Kidney glomerular epithelial cell (primary cell): ENCODE measurements at places on chromosomes 11 and 22.

- no peak for DNase-seq
These were observed 18.6 kb downstream of the ADAMTS8 start for GRCh38 chr11:130409594-130410388.

- no peak for DNase-seq
These were observed 226.9 kb downstream of the OPCML start for GRCh38 chr11:133305208-133305956.

DNA sequence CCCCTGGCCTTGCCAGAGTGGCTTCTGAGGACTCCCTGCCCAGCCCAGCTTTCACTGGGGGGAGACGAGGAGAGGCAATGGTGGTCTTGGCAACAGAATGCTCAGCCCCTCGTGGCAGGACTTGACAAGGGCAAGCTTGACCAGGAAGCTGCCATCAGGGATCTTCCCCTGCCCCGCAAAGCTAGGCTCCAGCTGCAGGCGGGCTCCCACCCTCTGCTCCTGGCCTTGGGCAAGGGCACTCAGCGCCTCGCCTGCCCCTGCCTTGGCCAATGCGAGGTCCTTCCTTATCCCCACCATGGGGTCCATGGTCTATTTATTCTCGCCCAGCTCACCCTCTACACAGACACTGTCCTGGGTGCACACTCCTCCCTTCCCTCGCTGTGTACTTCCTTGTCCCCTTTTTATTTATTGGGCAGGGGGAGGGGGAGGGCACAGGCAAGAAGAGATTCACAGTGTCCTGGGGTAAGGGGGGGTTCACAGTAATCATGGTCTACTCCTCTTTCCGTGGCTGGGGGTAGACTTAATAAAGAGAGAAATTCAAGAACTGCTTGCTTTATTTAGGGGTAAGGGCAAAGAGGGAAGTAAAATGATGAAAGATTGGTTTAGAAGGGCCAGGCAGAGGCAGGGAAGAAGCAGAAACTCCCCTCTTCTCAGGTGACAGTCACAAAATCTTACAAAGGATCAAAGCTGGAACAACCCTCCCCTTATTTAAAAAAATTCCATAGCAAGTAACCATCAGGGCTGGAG lies 1.6 kb downstream of the GPHA2 start:
- DNase-seq = no peak

- peak; percentile 45 for DNase-seq
These were observed 72.0 kb upstream of the NARS2 start for GRCh38 chr11:78646564-78647185.

DNA sequence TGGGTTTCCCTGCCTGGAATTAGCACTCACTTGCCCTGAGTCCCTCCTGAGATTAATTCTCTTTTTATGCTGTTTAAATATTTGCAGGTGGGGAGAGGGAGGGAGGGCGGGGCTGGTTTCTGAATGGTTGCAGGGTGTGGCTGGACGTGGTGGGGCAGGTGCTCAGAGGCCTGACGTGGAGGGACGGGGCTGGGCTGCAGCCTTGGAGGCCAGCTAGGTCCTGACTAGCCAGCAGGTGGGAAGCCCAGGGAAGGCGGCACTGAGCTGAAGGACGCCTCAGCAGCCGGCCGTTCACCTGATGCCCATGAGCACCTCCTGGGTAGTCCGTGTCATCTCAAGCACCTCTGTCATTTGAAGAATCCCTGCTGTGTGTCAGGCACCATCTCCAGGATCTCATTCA lies 21.3 kb downstream of the SGSM1 start:
- DNase-seq = no peak

GRCh38 chr11:61728940-61729219 lies 23.6 kb upstream of the MYRF start:
- DNase-seq = peak; percentile 78

DNA sequence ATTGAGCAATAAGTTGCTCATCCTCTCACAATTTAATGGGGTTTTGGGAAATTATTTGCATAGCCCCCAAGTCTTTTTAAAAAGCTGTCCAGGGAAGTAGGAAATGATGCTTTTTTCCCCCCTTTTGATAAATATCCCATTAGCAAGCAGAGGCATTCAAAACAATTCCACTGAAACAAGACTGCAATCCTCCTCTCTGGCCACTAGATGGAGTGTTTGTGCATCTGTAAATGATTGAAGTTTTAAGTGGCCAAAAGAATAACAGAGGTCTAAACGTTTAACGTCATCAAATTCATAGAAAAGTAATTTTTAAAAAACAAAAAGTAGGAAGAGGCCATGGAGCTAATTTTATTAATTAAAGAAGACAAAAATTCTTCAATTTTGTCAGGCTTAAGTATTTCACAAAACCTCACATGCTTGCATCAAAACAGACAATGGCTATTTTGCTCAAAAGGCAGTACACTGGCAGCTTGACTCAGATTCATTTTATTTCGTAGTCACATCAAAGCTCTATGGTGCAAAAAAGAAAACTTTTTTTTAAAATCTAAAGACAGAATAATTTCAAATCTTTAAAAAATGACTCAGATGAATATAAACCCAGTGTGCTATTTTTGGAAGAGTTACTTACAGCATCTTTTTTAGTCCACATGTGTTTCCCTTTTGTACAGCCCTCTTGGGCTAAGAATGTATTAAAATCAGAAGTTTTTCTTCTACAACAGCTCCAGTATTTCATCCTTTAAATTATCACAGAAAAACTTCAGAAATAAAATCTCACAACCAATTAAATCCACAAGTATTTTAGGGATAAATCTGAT lies 17.8 kb downstream of the CHORDC1 start:
- peak; percentile 62 for DNase-seq

DNA sequence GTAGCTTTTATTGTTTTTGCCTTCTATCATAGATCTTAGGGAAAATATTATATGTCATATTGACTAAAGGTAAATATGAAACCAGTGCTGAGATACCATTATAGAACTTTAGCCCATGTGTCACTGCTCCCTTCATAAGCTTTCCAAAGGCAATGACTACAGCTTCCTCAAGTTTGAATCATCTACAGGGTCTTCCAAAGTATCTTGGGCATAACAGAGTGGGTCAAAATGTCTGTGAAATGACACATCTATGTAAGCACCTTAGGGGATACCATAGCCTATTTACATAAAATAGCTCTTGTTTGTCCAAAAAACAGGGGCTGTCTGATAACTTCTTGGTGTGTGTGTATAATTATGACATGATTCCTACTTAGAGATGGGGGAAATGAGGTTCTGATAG lies 52.5 kb downstream of the RELT start:
- DNase-seq = no peak

DNA sequence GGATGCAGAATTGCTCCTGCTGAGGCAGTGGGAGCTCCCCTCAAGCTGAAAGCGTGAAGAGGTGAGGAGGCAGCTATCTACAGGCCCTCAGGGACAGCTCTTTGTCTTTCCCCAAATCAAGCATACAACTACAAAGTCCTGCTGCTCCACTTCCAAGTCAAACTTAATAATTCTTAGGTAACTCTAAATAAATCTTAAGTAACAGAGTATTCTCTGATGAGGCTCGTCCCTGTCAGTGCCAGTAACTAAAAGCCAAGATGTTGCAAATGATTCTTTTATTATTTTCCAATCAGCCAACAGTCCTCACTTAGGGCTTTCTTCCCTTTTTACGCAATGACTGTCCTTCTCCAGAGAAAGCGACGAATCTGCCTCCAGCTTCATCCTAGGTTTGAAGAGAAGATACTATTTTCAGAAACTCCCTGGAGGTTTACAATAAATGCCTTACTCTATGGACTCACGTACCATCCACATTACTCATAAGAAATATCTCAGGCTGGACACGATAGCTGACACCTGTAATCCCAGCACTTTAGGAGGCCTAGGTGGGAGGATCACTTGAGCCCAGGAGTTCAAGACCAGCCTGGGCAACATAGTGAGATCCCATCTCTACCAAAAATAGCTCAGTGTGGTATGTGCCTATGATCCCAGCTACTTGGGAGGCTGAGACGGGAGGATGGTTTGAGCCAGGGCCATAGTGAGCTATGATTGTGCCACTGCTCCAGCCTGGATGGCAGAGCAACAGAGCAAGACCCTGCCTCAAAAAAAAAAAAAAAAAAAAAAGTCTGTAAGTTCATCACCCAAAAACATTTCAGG lies 3.1 kb upstream of the C22orf39 start:
- no peak for DNase-seq

DNA sequence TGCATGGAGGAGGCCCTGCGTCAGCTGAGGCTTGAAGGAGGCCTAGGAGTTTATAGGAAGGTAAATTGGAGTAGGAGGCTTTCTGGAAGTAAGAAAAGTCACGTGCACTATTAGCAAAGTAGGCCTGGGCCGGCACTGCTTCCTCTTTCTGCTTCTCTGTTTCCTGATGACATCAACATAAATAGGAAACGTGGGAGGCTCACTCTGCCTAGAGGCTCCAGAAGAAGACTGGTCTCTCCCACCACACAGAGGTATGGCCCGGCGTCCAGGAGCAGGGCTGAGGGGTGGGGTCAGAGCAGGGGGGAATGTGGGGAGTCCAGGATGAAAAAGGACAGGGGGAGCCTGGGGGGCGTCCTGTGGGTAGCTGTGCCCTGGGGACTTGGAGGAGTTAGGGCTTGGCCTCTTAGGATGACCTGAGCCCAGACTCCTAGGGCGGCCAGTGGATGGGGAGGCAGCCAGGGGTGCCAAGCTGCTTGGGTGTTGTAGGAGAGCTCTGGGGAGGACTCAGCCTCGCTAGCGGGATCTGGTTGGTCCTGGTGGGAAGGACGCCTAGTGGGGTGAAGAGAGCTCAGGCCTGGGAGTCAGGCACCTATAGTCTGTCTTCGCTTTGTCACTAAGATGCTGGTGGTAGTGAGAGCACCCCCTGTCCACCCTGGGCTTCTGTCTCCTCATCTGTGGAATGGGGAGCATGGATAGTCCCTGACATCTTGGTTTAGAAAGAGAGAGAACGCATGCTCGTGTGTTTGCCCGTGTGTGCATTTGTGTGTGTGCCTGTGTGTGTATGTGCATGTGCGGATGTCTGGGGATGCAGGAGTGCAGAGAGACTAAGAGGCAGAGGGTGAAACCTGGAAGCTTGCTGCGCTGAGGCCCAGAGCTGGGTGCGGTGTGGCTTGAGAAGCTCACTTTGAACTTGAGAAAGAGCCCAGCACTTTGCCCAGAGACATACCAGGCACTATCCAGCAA lies at the start of gene CSF2RB:
Gene CSF2RB, plus strand, starts transcription at position 202 of the 963 bp plus-strand sequence. CDS start 8,580 bp downstream, outside the sequence.
- DNase-seq = no peak

- peak; percentile 20 for DNase-seq
These were observed 291.8 kb downstream of the MIAT start for GRCh38 chr22:26949193-26949592.

- no peak for DNase-seq
These were observed 21.6 kb downstream of the P2RY2 start for GRCh38 chr11:73239571-73240189.

GRCh38 chr22:44385781-44386180 lies 73.0 kb upstream of the SHISAL1 start:
- DNase-seq = no peak

DNA sequence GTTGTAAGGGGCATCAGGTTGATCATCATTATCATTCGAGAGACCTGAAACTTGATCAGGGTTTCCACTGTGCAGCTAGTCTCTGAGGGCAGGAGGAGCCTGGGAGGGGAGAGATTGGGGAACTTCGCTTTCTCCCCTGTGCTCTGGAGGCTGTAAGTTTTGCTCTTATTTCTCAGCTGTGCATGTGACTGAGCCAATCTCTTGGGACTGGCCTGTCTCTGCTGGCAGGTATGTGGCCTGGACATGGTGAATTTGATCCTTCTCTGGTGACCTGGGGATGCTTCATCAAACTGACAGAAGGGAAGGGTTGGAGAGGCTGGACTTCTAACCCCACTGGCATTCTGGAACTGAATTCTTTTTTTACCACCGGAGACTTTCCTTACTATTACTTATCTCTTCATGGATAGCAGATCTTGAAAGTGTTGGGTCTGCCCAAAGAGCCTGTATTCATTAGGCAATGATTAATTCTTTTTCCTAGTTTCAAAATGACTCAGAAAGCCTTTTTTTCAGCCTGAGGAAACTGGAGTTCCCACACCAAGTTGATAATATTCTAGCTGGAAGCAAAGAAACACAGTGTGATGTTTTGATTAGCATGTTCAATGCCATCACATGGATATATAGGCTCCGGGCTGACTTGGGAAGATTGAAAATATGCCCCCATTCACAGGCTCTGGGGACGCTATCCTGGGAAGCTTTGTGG lies 36.5 kb downstream of the TSPAN18 start:
- DNase-seq = peak; percentile 61

DNA sequence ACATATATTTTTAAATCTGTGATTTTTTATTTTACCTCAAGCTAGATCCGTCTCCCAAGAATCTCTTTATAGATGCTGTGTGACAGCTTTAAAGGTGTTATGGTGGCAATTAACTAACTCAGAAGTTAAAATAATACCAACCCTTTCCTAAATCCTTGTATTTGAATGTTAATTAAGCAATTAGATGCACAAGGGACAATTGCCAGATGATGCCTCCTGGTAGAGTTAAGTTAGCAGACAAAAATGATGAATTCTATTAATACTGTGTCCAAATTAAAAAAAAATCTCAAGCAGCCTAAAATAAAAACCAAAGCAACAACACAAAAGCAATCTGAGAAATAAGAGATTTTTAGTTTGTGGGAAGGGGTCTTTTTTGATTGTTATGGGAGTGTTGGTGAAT lies 78.9 kb downstream of the FANCF start:
- no peak for DNase-seq

DNA sequence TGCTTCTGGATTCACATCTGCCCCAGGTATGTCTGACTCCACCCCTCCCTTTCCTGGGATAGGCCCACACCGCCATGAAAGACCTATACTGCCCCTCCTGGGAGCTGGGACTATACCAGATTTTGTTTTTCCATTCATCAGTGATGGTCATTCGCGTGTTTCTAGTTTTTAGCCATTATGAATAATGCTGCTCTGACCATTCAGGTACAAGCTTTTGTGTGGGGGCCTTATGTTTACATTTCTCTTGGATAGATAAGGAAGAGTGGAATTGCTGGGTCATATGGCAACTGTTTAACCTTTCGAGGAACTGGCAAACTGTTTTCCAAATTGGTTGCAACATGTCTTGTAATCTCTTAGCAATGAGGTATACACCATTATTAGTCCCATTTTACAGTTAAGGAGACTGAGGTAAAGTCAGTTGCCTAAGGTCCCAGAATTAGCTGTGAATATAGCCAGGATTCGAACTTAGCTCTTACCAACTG lies 1.2 kb upstream of the TBC1D10A start:
- no peak for DNase-seq

- no peak for DNase-seq
These were observed 1.2 kb downstream of the GLB1L3 start for GRCh38 chr11:134277183-134278001.

GRCh38 chr22:17281440-17281841 lies 62.2 kb upstream of the ADA2 start:
- no peak for DNase-seq

DNA sequence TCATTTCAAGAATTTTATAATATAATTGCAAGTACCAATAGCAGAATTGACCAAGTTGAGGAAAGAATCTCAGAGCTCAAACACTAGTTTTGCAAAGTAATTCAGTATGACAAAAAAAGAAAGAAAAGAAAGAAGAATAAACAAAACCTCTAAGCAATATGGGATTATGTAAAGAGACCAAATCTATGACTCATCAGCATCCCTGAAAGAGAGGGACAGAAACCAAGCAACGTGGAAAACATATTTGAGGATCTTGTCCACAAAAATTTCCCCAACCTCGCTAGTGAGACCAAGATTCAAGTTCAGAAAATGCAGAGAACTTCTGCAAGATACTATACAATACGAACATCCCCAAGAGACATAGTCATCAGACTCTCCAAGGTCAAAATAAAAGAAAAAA lies 203.7 kb upstream of the DDI1 start:
- no peak for DNase-seq

- no peak for DNase-seq
These were observed 599.8 kb downstream of the DLG2 start for GRCh38 chr11:85027346-85027745.
